ENCODE measurements at places on chromosomes 16 and 17. TPM values are rescaled to one million over a fixed set of nuclear protein-coding genes. Genes with fewer than 3 reads are reported as not detected.

TMEM235 gene
- total RNA-seq: not detected

MRPL27 gene
- 88.2 TPM for total RNA-seq

C17orf113 gene
- 0.07 TPM for total RNA-seq

PIPOX gene
- 0.05 TPM for total RNA-seq

OR1A1 gene
- not detected for total RNA-seq

HBQ1 gene
- not detected for total RNA-seq

KRT12 gene
- total RNA-seq: not detected

RNF166 gene
- 20.8 TPM for total RNA-seq

KRTAP17-1 gene
- not detected for total RNA-seq

LRRC36 gene
- 0.40 TPM for total RNA-seq

FASN gene
- 174 TPM for total RNA-seq

TPSB2 gene
- total RNA-seq: not detected

SPATA32 gene
- total RNA-seq: not detected

DNASE1L2 gene
- not detected for total RNA-seq

CDH3 gene
- not detected for total RNA-seq

NFATC3 gene
- 21.0 TPM for total RNA-seq
